HepG2 (cell line): ENCODE measurements at places on chromosomes 7 and 10. TPM values are rescaled to one million over a fixed set of nuclear protein-coding genes. Genes with fewer than 3 reads are reported as not detected.

GRCh38 chr7:120272701-120273475 lies at the start of gene KCND2:
KCND2 (plus strand) TSS chr7:120273175.
- no peak for DNase-seq

GRCh38 chr7:79461660-79462059 lies 8.2 kb upstream of the MAGI2 start:
- peak; percentile 88 for DNase-seq

GRCh38 chr10:16927546-16927945 lies 110.3 kb upstream of the RSU1 start:
- DNase-seq, result no peak

GRCh38 chr10:77006836-77007511 lies 630.6 kb downstream of the KCNMA1 start:
- no peak for DNase-seq

GRCh38 chr10:74882831-74883230 lies 56.4 kb downstream of the KAT6B start:
- no peak for DNase-seq

DNA sequence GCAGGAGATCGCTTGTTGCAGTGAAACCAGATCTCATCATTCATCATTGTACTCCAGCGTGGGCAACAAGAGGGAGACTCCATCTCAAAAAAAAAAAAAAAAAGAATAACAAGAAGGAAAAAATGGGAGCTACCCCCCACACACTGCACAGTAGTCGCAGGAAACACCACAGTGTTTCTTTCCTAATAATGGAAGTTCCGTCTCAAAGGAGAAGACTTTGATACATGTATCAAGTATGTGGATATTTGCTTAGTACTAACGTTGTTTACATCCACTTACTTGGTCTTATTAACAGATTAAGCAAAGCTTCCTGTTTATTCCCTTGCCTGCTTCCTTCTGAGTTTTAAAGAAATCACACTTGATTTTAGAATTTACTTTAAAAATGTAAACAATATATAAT lies 22.2 kb downstream of the YAE1 start:
- no peak for DNase-seq

DNA sequence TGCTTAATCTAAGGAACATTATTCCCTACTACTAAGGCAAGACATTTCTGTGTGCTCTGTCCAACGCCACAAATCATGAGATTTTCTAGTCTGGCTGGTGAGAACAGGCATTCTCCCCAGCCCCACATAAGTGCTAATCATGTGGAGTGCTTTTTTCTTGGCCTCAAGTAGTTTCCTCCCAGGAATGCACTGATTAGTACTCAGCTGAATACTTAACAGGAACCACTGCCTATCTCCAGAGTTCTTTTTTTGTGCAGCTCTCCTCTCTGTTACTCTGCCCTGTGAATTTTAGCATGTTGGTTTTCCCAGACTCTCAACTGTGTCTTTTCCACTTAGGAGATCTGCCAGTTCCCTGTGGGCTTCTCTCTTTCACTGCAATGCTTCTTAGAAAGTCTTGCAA lies 1098.5 kb upstream of the LRRTM3 start:
- no peak for DNase-seq

GRCh38 chr7:77830649-77831355 lies 32.2 kb downstream of the PHTF2 start:
- DNase-seq, result no peak

DNA sequence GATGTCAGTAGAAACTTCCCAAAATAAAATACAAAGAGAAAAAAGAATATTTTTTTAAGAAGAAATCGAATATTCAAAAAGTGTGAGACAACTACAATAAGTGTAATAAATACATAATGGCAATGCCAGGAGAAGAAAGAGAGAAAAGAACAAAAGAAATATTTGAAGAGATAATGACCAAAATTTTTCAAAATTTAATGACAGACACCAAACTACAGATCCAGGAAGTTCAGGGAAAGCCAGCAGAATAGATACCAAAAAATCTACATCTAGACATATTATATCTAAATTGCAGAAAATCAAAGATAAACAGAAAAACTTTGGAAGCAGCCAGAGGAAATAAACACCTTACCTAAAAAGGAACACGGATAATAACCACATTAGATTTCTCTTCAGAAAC lies 66.8 kb upstream of the CDK1 start:
- DNase-seq, result no peak

DNA sequence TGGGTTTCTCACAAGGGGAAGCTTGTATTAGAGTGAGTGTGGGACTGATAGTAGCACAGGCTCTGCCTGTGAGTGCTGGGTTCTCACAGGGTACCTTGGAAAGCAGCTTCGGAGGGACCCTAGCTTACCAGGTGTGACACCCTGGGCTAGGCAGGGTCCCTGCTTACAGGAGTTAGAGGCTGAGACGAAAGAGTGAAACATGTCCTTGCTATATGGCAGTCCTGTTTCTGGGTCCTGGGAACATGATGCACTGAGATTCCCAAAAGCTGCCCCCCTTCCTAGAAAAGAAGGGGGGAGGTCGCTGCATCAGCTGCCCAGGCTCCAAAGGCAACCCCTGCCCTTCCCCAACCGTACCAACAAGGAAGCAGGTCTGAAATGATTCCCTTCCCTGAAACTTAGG lies 6.3 kb upstream of the ARHGAP22 start:
- no peak for DNase-seq

- no peak for DNase-seq
Measured at GRCh38 chr7:136359333-136359903, 382.3 kb upstream of the MTPN start.

- DNase-seq, result peak; percentile 57
Measured at GRCh38 chr7:100825751-100826513, 1.4 kb downstream of the EPHB4 start.

GRCh38 chr10:12308736-12309375 lies 40.5 kb upstream of the CAMK1D start:
- no peak for DNase-seq

- DNase-seq, result no peak
Measured at GRCh38 chr10:112336556-112337201, 37.2 kb upstream of the ACSL5 start.

DNA sequence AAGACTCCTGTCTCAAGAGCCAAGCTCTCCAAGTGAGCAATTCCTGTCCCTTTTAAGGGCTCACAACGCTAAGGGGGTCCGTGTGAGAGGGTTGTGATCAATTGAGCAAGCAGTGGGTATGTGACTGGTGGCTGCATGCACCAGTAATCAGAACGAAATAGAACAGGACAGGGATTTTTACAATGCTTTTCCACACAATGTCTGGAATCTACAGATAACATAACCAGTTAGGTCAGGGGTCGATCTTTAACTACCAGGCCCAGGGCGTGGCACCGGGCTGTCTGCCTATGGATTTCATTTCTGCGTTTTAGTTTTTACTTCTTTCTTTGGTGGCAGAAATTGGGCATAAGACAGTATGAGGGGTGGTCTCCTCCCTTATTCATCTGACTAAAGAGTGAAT lies 54.9 kb upstream of the SP4 start:
- no peak for DNase-seq

DNA sequence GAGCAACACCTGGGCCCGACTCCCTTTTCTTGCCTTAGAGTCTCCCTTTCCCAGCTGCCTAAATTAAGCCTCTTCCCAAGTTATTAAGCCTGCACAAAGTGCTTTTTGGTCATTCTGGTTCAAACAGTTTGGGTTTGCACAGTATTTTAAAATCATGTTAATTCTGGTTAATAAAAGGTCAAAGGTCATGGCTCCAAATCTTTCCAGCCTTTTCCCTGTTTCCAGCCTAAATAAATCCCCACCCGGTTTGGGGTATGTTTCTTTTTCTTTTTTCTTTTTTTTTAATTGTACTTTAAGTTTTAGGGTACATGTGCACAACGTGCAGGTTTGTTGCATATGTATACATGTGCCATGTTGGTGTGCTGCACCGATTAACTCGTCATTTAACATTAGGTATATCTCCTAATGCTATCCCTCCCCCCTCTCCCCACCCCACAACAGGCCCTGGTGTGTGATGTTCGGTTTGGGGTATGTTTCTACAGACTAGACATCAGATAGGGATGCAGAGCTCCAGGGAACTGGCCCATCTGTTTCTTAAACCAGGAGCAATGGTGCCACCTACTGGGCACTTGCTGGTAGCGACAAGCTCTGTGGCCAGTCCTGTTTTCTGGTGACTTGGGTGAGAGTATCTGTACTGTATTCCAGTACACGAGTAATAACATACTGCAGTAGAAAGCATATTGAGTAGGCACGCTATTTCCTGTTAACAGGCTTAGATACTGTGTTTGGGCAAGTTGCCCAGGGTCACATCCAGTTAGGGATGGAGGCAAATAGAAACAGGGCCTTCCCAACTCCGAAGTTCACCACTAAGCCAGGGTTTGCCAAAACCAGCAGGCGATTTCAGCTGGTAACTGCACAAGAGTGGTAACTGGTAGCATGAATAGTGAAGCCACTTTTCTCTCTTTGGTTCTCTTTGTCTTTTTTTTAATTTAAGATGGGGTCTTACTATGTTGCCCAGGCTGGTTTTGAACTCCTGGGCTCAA lies 60.6 kb upstream of the TRIM8 start:
- DNase-seq, result peak; percentile 75

DNA sequence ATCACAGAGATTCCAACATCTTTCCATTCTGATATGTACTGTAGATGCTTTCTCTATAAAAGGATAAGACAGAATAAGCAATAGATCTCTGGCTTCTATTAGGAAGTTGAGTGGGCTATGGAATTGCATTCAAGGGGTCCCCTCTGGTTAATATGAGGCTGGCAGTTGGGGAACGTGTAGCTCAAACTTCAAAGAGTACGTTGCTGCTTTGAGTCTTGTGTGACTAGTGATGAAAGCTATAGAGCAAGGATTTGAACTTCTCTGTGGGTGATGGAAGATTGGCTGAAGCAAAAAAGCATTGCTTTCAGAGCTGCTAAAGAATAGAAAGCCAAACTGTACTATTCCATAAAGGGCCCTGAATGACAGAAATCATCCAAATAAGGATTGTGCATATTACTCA lies 6.4 kb downstream of the WEE2 start:
- DNase-seq, result no peak

GRCh38 chr7:37320848-37321468 lies 127.7 kb downstream of the ELMO1 start:
- DNase-seq, result no peak

DNA sequence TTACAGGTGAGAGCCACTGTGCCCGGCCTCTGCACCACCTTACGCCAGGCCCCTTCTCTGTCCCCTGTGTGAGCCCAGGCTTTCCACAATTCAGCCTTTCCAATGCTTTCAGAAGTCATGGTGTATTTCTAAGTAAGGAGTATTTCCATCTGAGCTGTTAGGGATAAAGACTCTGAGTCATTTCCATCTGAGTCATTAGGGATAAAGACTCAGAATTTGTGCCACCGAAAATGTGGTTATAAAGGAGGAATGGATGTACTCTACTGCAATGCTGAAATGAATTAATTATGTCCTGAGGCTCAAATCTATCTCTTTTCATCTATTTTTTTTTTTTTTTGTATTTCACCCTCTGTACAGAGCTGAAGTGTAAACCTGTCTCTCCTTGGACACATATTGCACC lies 84.0 kb downstream of the GATA3 start:
- DNase-seq, result no peak

DNA sequence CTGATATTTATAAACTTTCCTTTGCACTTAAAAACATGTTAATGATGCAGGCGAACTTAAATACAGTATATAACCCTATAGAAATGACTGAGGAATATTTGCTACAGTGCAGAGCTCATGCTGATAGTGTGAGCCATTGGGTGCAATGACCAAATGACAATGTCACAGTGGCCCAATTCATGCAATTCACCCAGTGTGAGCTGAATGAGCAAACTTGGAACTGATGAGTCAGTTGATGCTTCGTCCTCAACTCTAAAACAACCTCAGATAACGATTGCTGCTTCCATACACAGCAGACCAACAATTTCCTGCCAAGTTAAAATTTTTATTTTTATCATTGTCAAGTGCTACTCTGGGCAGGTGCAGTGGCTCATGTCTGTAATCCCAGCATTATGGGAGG lies 12.1 kb upstream of the ZC3HAV1L start:
- no peak for DNase-seq

DNA sequence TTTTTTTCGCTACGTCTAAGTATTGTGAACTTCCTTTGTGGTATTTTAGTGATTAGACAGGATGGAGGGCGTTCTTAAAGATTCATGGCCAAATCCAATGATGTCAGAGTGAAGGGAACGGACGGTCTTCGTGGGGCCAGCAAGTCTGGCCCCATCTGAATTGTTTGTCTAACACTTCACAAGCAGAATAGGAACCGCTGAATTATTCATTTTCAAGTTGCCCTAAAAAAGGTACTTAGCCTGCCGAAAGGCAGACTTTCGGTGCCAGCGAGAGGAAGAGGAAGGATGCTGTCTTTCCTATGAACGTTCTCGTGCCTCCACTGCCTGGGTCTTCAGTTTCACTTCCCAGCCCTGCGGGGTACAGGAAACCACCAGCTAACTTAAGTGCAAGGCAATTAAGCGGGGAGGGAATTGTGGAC lies 145.7 kb upstream of the SH2B2 start:
- no peak for DNase-seq

GRCh38 chr7:151868396-151869108 lies 8.4 kb downstream of the PRKAG2 start:
- no peak for DNase-seq

DNA sequence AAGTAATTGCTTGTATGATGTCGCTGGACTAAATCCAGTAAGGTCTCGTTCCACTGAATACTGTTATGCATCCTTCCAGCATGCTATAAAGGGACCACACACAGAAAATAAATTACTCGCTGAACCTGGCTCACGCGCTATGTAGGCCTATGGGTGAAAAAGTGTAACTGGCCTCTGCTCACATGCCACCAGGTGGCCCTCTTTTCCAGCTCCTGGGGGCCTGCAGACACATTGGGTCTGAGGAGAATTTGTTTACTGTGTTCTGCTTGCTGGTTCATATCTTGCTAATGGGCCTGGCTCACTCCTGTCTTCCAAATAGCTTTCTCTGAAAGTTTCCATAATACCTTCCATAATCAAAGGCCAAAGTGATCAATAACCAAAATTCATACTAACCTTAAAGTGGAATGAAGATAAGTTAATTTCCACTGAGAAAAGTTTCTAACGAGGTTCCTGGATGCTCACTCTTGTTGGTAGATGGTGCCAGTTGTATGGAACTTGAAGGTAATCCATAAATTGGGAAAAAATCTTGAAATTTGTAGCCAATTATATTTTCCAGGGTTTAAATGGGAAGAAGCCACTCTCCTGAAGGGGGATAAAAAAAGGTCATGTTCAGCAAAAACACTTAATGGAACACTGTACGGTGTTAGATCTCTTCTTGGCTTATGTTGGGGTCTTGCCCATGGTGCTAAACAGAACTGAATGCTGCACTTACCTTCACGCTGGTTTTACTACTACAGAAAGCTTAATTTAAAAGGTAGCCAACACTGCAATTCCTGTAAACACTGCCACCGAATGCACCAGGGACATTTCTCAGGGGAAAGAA lies 27.0 kb upstream of the ZPBP start:
- DNase-seq, result peak; percentile 21

GRCh38 chr7:55164527-55164926 lies 145.7 kb downstream of the EGFR start:
- no peak for DNase-seq

- DNase-seq, result no peak
Measured at GRCh38 chr7:379456-380138, 89.6 kb downstream of the FOXL3 start.

Gene ZNF804B
- not detected in 2 replicates for total RNA-seq

Gene LIPN
- total RNA-seq, result not detected in 2 replicates

Gene PKD2L1
- 0.07 and 0.31 TPM in 2 replicates for total RNA-seq

Gene PCDH15
- not detected in 2 replicates for total RNA-seq

Gene CYP3A7
- total RNA-seq, result 6.4 and 6.6 TPM in 2 replicates

Gene SP8
- not detected in 2 replicates for total RNA-seq

Gene RADIL
- 0.09 and 0.52 TPM in 2 replicates for total RNA-seq

Gene TMEM229A
- not detected in 2 replicates for total RNA-seq
